ENCODE measurements at places on chromosomes 11 and 22.

GRCh38 chr11:71433648-71434450, 14.3 kb downstream of the DHCR7 start:
- DNase-seq, result no peak

- no peak for DNase-seq
These were observed 1.2 kb downstream of the TSPAN32 start for GRCh38 chr11:2302896-2303626.

DNA sequence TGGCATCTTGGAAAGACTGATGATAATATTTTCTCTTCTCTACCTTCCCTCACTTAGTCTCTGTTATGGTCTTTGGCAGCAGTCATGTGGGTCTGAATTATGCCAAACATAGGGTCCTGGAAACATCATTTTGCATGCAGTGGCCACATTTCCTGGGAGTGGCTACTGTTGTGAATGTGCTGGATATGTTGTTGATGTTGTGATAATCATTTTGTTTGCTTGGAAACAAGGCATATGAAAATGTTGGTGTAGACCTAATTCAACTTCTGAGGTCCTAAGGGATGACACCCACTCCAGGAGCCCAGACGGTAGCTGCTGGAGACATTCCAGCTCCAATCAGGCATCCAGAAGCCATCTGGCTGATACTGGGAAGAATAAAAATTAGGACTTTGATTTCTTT, 109.7 kb downstream of the DCDC1 start:
- no peak for DNase-seq

GRCh38 chr11:66418168-66418985, 2.5 kb upstream of the NPAS4 start:
- peak; percentile 77 for DNase-seq

DNA sequence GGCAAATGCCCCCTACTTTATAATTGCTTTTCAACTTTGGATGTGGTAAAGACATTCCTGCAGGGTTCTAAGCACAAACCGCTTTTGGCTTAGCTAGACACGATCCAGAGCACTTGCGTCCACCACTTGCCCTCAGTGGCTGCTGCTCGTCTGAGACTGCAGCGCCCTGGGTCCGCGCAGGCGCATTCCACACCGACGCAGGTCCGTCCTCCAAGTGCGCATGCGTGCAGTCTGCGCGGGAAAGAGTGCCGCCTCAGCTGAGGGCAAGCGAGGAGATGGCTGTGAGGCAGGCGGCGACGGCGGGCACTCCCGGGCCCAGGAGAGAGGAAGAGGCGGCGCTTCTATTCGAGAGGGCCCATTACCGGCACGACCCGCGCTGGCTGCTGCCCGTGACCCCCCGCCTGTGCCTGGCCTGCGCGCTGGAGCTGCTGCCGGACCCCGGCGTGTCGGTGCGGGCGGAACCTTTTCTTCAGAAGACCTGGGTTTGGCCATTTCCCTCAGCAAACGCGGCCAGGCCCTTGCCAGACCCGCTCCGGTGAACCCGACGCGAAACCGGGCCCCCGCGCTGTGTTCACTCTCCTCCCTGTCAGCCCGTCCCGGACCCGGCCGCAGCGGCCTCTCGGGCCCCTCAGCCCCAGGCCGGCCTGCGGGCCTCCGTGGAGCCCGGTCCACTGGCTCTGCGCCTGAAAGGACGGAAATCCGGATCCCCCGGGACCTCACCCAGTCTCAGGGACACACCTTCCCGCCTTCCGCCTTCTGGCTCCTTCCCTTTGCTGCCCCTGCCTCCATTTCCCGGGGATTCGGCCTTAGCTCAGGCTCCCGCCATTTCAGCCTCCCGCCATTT, at the start of gene MEI1:
MEI1 (plus strand) TSS at position 240 of the 844 bp plus-strand sequence; CDS start at position 276, 36 bp downstream.
- DNase-seq, result no peak

DNA sequence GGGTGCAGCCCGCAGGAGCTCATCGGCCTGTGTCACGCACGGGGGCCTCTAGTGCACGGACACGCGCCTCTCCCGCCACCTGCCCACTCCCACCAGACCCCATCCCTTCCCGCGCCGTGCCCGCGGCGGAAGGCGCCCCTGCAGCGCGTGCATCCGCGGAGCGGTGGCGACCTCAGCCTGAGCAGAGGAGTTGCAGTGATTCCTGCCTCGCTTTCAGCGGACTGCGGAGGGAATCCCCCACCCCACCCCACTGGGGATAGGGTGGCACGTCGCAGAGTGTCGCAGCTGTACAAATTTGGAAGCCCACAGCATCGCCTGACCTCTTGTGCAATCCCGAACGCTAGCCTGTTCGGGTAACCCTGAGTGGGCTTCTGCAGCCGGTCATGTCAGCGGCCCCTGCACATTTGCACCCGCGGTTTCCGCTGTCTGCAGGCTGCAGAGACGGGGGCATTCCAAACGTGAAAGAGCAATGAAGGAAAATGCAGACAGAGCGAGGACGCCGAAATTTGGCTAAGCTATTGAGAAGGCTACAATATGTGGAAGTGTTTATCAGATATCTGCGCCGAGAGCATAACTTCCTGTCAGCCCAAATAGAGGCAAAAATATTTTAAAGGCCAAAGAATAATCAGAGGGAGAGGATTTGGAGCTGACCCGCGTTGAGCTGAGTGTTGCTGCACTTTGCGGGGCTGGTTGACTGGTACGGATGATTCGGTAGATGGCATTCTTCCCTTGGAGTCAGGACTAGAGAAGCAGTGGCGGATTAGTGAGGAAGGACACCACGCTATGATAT, 617 bp upstream of the ARHGAP20 start:
- no peak for DNase-seq

DNA sequence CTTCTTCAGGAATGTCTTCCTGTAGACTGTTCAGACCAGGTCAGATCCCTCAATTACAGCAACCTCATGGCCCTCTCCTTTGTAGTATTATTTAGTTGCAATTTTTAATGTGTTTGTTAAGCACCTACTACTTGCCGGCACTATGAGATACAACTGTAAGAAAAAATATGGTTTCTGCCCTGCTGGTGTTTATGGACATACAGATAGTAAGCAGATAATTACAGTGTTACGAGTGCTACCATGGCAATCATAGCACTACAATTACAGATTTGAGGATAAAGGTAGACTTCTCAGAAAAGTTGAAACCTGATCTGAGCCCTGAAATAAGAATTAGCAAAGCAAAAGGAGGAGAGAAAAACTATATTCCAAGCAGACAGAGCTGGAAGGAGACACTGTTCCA, 2.8 kb downstream of the LRRC51 start:
- DNase-seq, result no peak

GRCh38 chr22:50074056-50074455, 11.2 kb downstream of the MLC1 start:
- no peak for DNase-seq

DNA sequence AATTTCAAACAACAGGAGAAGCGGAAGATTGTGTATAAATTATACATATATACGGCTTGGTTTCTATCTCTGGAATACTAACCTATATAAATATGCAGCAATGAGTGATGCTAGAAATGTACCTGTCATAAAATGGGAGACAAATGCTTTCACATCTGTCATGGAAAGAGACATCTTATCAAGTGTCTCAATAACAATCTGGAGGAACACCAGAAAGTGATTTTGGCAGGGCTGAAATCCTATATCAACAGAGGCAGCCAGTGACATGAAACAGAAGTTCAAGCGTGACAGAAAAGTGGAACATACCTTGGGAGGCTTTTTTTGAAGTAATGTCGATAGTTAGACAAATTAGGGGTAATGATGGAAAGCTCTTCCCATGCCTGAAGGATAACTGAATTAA, 834.6 kb downstream of the JRKL start:
- no peak for DNase-seq

DNA sequence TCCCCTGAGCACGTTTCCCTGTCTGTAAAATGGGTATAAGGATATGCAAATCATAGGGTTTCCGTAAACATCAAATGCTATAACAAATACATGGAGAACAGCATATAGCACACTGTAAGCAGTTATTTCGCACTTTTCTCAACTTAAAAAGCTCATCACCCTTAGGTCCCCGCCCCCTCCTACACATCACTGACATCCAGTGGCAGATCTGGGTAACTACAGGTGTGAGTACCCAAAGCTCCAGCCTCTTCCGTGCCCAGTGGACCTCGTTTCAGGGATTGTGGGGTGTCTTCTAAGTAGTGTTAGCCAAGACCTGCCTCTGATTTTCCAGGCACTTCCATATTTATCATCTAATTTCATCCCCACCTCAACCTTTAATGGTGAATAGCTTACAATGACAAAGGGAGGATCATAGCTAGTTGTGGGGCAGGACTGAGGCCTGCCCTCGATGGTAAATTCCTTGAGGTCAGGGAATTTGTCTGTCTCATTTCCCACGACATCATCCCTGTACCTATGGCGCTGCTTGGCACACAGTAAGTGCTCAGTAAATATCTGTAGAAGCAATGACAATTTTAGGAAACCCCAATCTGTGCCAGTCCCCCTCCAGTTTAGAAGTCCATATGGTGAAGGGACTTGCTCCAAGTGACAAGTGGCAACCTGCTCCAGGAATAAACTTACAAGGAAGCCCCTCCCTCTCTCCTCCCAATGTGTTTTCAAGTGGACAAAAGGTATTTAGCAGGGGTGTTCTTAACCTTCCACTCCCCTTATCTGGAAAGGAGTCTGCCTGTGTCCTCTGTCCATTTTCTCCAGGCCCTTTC, 340.5 kb downstream of the TENM4 start:
- DNase-seq, result peak; percentile 53

DNA sequence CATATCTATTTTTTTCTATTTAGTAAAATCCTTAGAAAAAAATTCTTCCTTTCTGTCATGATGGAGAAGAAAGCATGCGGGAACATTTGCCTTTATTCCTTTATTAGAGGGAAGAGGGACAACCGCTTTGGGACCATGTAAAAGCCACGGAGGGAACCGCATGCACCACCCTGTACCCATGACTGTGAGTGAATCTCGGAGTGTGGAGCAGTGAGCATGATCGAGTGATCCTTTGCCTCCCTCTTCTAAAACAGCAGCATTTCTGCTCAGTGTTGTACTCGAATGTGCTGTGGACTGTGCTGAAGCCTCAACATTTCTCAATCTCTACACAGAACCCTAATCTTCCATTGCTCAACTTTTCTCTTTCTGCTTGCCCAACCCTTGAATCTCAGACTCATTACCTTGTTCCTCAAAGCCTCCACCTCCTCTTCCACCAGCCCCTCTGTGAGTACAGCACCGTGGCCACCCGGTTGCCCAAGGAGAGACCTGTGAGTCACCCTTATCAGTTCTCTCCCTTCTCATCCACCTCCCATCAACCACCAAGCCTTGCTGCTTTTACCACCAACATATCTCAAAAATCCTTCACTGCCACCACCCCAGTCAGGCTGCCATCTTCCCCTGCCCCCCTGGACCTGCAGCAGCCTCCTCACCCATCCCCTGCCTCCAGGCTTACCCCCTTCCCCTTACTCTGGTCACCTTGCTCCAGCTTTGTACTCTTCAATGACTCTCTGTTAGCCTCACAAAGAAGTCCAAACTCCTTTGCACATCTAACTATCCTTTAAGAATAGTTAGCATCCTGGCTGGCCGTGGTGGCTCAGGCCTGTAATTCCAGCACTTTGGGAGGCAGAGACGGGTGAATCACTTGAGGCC, 103.1 kb downstream of the NAT10 start:
- peak; percentile 59 for DNase-seq
